ENCODE measurements at places on chromosomes 12 and 14.
A peak's percentile ranks its signal among the peaks of the same experiment; 100 is the strongest.

- no peak for DNase-seq
Measured at GRCh38 chr12:2526371-2526770, 268.4 kb upstream of the FKBP4 start.

DNA sequence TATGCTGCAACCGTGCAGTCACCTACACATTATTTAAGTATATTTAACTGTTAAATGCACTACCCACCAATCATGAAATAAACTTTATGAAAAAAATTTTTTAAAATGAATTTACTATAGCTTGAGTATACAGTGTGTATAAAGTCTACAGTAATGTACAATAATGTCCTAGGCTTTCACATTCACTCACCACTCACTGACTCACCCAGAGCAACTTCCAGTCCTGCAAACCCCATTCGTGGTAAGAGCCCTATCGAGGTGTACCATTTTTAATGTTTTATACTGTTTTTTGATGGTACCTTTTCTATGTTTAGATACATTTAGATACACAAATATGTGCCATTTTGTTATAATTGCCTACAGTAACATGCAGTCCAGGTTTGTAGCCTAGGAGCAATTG, 48.1 kb downstream of the KLRG1 start:
- no peak for DNase-seq

DNA sequence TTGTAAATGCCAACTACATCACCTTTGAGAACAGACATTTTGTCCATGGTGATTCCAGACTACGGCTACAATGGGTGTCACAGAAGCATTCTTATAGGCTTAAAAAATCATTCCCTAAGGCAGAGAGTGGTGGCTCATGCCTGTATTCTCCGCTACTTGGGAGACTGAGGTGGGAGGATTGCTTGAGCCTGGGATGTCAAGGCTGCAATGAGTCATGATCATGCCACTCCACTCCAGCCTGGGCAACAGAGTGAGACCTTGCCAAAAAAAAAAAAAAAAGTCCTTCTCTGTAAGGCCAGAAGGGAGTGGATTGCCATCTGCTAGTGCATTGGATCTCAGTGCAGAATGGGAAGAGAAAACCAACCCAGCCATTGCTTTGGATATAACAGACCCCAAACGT, 522.5 kb downstream of the VRK1 start:
- no peak for DNase-seq

DNA sequence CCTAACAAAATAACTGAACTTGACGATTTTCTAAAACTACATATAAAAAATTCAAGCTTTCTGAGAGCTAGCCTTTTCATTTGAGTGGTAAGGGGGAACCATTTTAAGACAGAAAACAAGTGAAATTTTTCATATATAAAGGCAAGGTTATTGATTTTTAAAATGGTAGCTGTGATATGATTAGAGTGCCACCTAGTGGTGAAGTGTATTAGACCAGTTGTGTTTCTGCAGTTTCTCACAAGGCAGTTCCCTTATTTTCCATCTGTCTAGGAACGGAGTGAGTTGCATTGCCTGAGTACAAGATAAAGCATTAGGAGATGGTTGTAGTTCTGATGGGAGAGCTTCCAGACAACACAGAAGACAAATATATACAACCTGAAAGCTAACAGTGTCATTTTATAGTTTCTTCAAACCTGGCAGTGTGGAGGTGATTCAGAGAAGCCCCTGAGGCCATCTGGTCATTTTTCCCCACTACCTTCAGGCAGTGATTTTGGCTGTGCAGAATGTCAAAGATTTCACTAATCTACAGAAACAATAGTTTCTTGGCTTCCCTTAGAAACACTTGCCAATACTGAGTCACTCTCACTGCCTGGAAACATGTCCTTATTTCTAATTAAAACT, 180.8 kb downstream of the C12orf50 start:
- no peak for DNase-seq

DNA sequence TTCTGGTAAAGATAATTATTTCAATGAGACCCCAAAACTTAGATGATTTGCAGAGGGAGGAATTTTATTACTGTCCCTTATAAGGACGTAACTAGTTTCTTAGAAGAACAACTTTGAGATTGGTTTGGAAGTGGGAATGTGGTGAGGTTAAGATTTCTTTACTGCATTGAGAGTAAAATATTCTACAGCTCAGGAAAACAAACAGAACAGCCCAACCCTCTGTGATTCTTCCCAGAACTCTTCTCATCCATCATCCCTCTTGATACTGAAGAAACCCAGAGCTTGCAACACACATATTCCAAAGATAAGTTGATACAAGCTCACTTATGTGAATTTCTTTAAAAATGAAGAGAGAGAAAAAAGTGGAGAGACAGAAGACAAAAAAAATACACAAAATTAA, 234.2 kb downstream of the CRADD start:
- DNase-seq: no peak

- peak; percentile 6 for DNase-seq
Measured at GRCh38 chr14:24436355-24437019, 6.1 kb downstream of the SDR39U1 start.

- DNase-seq: no peak
Measured at GRCh38 chr14:68470361-68470760, 322.5 kb downstream of the ZFP36L1 start.

- no peak for DNase-seq
Measured at GRCh38 chr12:49870501-49871262, 27.8 kb upstream of the BCDIN3D start.

- DNase-seq: no peak
Measured at GRCh38 chr14:37051153-37051552, 121.3 kb downstream of the SLC25A21 start.

DNA sequence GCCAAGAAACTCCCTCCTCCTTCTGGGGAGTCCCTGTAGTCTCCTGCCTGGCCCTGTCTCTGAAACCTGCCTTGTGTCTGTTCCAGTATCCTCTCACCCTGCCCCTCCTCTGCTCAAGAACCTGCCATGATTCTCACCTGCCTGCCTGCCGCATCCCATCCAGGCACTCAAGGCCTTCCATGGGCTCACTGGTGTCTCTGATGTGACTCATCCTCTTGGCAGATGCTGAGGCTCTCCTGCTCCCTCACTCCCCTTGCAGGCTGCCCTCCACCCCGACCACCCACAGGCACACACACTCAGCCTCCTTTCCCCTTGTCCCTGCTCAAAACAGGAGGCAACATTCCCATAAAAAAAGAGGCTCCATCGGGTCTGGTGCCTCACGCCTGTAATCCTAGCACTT, 5.8 kb upstream of the BEGAIN start:
- DNase-seq: no peak

GRCh38 chr12:132803888-132804287, 24.8 kb downstream of the GOLGA3 start:
- DNase-seq: no peak

DNA sequence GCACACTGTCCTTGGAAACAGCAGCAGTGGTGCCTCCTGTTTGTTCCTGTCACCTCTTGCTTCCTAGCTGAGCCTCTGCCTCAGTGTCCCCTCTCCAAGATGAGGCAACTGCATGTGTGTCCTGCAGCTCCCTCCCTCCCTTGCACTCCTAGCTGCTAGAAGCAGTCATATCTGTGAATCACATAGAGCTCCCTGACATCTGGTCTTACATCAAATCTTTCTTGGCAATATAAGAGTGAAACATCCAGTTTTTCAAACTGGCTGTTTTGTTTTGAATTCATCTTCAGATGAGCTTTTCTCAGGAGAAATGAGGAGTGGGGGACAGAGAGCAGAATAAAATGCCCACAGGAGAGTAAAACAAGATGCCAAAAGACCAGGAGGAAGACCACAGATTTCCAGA, 103.7 kb downstream of the VCPKMT start:
- no peak for DNase-seq

DNA sequence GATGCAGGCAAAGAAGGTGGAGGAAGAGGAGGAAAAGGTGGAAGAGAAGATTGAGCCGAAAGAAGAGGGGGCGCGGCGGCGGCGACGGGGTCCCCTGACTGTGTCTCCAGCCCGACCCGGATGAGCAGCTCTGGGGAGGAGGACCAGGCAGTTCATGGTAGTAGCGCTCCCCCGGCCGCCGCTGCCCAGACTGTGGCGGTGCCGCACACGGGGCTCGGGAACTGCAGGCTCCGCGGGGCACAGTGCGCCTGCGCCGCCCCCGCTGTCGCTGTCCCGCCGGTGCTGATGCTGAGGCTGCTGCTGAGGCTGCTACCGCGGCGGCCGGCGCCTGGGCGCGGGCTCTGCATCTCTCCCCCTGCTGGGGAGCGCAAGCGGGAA, at the start of gene KCNH5:
KCNH5 (minus strand) TSS at position 225 of the 378 bp plus-strand sequence. CDS start 272 bp downstream, outside the sequence.
- DNase-seq: peak; percentile 66

GRCh38 chr12:131121705-131122405, 168.1 kb downstream of the ADGRD1 start:
- no peak for DNase-seq

DNA sequence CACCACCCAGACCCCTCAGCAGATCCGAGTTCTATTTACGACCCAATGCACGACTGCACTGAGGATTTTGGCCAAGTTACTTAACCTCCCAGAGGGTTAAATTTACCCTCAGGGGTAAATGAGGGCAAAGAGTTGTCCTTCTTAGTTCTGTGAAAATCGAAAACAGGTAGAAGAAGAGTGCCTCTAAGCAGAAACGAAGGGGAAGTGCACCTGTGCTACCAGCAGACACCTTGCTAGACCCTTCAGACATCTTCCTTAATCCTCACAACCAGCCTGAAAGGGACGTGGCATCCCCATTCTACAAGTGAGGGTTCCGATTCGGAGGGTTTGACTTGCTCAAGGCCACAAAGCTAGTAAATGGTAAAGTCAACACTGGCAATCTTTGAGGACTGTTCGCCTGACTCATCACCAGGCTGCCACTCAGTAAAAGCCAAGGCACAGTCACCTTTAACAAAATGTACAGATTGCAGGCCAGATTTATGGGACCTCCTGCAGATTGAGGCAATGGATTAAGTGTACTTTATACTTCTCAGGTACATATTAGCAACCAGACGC, 1.6 kb downstream of the GSG1 start:
- DNase-seq: no peak

- no peak for DNase-seq
Measured at GRCh38 chr12:80847575-80847974, 90.2 kb downstream of the LIN7A start.

- no peak for DNase-seq
Measured at GRCh38 chr12:50679612-50680011, 84.3 kb upstream of the ATF1 start.

- DNase-seq: no peak
Measured at GRCh38 chr14:29310757-29311156, 544.2 kb downstream of the FOXG1 start.
